ENCODE measurements at places on chromosomes 4 and X. TPM values are rescaled to one million over a fixed set of nuclear protein-coding genes. Genes with fewer than 3 reads are reported as not detected.

DNA sequence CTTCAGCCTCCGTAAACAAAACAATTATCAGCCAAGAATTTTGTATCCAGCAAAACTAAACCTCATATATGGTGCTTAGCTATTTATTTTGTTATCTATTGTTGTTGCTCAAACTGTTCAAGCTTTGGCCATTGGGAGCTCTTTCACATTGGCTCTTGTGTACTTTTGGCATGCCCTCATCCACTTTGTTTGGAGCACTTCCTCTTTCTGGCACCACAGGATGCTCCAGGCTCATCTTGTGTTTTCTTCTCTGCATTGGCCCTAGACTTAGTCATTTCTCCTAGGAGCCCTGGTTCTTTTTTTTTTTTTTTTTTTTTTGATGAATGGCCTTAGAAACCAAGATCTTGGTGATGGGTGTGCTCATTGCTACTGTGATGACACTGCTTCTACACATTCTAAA is 74.5 kb downstream of the DIPK2B start:
- no peak for DNase-seq

DNA sequence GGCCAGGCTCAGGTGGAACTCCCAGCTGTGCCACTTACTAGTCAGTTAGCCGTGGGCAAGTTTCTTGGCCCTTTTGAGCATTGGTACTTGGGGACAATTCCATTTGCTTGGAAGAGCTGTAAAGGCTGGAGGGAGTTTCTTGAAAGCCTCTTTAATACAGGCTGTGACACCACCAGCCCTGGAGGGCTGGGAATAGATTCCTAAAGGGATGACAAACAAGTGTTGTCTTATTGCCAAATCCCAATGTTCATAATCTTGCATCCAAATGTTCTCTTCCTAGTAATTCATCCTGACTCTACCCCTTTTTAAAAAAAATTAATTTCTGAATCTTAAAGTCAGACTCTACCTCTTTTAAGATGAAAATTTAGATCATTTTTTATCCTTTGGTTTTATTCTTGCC is 14.6 kb upstream of the MED28 start:
- no peak for DNase-seq

DNA sequence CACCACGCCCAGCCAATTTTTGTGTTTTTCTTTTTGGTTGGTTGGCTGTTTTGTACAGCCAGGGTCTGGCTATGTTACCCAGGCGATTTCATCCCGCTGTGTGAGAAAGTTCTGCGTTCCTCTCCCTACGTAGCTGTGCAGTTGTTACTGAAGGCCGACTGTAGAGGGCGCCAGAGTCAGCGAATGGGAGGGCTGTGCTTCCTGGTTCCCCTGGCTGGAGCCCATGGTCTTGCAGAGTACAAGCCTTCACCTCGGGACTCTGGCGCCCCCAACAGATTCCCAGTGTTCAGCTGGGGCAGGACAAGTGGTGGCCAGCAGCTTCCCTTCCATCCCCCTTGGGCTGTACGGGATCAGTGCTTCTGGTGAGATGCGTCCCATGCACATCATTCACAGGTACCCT is 5.6 kb upstream of the CT45A1 start:
- no peak for DNase-seq

TMPRSS11A gene
- not detected for total RNA-seq

DNA sequence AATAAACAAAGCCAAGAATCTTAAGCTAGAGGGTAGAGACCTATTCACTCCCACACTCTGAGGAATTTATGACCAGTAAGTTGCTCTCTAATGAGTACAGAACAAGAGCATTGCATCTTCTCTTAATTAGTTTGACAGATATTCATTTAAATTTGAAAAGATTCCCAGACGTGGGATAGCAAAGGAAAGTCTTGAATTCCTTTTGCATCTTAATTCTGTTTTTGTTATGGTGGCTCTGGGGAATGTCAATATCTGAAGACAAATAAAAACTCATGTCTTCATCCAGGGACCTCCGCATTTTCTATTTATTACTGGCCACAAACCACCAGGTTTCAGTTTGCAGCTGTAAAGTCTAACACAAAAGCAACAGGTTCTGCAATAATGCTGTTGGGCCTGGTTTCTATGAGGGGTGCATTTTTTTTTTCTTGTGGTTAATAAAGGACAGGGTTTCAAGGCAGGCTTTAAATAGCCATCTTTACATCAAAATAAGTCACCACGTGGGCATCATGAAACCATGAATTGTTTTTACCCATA is 172.3 kb downstream of the SHROOM3 start:
- DNase-seq = no peak
